ENCODE measurements at places on chromosomes 1 and 21.

DNA sequence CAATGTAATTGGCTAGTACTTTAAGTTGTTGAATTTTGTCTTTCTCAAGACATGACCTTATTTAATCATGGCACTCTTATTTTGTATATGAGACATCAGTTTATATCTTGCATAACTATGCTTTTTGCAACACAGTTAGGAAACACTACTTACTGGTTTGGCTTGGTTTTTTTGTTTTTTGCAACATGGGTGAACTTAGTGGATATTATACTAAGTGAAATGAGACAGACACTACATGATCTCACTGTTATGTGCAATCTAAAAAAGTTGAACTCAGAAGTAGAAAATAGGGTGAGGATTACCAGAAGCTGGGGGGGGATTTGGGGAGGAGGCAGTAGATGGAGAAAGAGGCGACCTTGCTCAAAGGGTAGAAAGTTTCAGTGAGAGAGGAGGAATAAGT lies 132.1 kb downstream of the PLA2G4A start:
- peak; percentile 87 for DNase-seq

DNA sequence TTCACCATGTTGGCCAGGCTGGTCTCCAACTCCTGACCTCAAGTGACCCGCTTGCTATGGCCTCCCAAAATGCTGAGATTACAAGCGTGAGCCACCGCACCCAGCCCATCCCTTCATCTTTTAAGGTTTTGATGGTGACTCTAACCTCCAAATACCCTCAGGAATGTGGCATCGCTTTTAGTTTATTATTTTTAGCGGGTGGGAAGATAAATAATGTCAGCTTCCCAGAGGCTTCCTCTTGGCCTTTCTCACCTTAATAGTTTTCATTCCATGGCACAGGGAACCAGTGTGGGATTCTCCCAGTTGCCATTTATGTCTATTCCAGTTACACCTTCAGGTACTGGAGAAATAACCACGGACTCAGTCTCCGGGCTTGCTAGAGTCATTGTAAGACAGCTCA lies 92.1 kb upstream of the LRRN2 start:
- DNase-seq = no peak

DNA sequence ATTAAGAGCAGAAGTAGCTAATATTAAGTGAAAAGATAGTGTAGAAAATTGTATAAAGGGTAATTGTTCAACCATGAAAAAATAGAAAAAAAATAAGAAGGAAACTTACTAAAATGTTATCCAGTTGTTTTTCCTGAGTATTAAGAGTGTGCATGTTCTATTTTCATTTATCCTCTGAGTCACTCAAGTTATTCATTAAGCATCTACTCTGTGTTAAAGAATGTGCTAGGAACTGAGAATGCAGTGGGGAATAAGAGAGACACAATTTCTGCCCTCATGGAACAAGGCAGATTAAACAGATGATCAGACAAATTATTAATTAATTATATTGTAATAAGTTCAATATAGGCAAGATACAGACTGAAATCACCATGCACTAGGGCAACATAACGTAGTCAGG lies 10.8 kb upstream of the PIGK start:
- no peak for DNase-seq

GRCh38 chr1:212690816-212691403 lies 8.7 kb downstream of the BATF3 start:
- no peak for DNase-seq

DNA sequence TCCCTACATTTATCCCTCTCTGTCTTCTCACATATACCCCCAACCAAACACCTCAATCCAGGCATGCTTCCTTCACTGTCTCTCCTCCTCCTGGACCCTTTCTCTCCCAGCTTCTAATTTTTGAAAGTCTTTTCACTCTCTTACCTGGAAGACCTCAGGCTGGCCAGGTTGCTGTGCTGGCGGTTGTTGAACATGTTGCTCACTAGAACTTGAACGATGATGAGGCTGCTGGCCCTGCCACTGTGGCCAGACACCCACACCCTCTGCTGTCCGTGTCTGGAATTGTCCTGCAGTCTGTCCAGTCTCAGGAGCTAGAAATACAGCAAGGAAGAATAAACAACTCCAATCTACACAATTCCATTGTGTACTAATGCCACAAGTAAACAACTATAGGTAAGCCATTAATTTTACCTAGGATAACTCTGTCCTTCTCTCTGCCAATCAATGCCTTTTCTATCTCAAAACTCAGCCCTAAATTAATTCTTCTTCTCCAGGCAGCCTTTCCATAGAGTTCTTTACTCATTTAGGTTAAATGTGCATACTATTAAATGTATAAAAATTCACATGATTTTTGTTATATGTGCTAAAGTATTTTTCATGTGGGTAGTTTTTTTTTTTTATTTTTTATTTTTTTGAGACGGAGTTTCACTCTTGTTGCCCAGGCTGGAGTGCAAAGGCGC lies 5.1 kb upstream of the CTSK start:
- peak; percentile 81 for DNase-seq

- no peak for DNase-seq
Observed at GRCh38 chr1:35702508-35702907, 16.2 kb downstream of the C1orf216 start.

- peak; percentile 31 for DNase-seq
Observed at GRCh38 chr1:48107516-48107915, 110.3 kb upstream of the TRABD2B start.

DNA sequence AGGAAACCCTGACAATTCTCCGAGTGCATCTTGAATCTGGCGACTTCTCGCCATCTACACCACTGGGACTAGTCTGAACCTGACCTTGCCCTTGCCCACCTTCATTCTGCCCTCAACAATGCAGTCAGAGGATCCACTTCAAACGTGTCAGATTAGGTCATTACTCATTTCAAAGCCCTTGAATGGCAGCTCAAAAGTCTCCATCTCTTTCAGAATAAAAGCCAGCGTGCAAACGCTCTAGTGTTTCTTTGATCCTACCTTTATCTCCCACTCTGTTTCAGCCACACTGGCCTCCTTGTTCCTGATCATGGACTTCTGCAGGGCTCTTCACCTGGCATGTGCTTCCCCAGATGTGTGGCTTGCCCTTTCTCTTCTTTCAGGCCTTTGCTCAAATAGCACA lies 31.3 kb downstream of the SLC30A1 start:
- DNase-seq = no peak
